ENCODE measurements at places on chromosomes 7 and 10.

DNA sequence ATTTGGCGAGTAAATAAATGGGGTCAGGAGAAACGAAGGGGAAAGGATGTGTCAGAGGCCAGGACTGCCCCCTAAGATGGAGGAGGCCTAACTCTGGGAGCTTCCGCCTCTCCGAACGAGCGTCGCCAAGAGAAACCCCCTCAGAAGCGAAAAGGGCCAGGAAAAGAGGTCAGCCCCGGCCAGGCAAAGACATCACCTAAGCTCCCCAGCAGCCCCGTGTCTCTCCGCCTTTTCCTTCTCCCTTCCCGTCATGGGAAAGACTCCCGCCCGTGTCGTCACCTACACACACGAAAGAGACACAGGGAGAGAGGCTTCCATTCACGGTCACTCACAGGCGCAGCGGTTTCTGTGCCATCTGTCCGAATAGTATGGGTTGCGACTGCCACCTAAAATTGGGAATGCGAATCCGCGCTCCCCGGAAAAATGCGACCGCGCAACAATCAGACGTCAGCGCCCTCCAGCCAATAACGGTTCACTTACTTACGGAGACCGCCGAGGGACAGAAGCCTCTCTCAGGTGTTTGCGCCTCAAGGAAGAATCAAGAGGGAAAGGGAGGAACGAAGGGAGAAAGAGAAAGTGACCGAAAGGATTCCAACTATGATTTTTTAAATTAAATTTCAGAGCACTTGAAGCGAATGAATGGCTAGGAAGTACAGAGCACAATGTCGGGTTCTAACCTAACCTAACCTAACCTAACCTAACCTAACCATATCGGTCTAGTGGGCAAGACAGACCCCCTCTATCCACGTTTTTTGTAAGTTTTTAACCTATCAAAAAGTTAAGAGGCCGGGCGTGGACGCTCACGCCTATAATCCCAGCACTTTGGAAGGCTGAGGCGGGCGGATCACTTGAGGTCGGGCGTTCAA lies at the start of gene CWF19L1:
Gene CWF19L1, minus strand, starts transcription at position 400 of the 866 bp plus-strand sequence. Its CDS starts 45 bp downstream, at position 355.
- DNase-seq: peak; percentile 88

DNA sequence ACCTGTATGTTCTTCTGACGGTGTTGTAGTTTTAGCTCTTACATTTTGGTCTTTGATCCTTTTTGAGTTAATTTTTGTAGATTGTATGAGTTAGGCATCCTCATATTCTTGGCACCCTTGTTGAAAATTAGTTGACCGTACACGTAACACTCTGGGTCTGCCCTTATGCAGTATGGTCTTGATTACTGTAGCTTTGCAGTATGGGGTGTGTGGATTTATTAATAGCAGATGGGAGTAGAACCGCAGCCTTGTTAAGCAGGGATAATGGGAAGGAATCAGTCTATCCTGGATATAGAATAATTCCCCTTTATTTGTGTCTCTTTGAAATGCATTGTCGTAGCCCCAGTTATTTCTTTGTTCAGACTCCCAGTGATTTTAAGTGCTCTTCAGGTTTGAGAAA lies 95.5 kb downstream of the UBE3C start:
- peak; percentile 91 for DNase-seq

DNA sequence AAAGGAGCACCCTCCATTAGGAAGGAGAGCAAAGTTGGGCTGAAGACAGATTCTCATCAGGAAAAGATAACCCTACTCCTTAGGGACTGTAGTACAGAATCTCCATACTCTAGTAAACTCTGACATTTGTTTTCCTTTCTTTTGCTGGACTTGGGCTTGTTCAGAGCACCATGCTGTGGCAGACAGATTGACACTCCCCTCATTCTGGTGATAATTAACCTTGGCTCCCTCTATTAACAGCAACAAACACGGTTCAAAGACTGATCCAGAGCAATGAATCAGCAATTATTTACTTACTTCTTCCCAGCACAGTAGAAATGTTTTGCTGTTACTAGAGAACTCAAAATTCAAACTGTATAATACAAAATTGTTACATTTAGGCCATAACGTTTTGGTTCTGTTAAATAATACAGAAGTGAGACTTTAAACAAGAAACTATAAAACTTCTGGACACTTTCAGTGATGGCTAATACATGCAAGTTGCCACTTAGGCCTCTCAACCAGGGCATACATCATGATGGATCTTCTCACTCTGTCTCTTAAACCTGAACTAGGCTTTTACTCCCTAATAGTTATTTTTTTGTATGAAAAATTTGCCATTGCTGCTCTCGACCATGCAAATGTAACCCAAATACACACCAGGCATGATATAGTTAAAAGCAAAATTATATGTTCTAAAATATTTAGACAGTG lies 639.0 kb downstream of the IPMK start:
- no peak for DNase-seq

DNA sequence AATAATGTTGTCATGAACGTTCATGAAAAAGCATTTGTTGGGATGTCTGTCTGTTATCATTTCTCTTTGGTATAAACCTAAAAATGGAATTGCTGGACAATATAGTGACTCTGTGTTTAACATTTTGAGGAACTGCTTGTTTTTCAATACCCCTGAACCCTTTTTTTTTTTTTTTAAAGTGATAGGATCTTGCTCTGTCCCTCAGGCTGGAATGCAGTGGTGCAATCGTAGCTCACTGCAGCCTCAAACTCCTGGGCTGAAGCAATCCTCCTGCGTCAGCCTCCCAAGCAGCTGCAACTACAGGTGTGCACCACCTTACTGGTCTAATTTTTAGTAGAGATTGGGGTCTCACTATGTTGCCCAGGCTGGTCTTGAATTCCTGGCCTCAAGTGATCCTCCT lies 15.1 kb upstream of the LMTK2 start:
- DNase-seq: no peak

DNA sequence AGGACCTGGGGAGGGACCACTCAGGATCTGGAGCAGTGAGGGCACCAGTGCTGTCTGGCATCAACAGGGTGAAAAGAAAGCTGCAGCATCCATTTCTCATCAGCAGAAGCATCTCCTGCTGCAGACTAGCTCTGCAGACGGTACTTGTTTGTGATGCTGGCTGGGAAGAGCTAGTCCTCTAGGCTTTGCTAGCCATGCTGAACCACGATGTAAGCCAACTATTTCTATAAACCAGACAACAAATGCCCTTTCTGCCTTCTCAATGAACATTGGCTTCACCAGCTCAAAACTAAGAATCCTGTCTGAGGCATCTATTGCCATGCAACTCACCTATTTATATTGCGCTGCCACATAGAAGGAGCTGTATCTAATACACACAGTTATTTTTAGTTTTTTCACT lies 65.6 kb downstream of the CTTNBP2 start:
- no peak for DNase-seq

- DNase-seq: no peak
Observed at GRCh38 chr7:683526-684205, 42.8 kb upstream of the DNAAF5 start.

- DNase-seq: no peak
Observed at GRCh38 chr10:70791386-70792039, 6.3 kb upstream of the TBATA start.

GRCh38 chr7:42493436-42494198 lies 256.6 kb upstream of the GLI3 start:
- DNase-seq: peak; percentile 91

- no peak for DNase-seq
Observed at GRCh38 chr10:35716776-35717175, 74.7 kb upstream of the FZD8 start.

DNA sequence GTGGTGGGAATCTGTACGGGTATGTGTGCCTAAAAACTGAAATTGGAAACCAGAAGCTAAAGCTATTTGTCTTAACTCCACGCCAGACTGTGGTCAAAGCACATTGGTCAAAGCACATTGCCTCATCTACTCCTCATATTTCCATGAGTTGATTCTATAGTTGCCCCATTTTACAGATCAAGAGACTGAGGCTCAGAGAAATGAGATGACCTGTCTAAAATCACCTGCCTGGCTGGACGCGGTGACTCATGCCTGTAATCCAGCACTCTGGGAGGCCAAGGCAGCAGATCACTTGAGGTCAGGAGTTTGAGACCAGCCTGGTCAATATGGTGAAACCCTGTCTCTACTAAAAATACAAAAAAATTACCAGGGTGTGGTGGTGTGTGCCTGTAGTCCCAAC lies 21.7 kb upstream of the MNX1 start:
- DNase-seq: no peak

GRCh38 chr10:133016493-133017202 lies 71.1 kb upstream of the ADGRA1 start:
- no peak for DNase-seq

GRCh38 chr7:149490083-149490760 lies 7.4 kb downstream of the ZNF746 start:
- DNase-seq: no peak

GRCh38 chr10:62225362-62225761 lies 43.3 kb downstream of the RTKN2 start:
- no peak for DNase-seq

GRCh38 chr7:91137153-91137787 lies 127.0 kb upstream of the FZD1 start:
- DNase-seq: no peak

DNA sequence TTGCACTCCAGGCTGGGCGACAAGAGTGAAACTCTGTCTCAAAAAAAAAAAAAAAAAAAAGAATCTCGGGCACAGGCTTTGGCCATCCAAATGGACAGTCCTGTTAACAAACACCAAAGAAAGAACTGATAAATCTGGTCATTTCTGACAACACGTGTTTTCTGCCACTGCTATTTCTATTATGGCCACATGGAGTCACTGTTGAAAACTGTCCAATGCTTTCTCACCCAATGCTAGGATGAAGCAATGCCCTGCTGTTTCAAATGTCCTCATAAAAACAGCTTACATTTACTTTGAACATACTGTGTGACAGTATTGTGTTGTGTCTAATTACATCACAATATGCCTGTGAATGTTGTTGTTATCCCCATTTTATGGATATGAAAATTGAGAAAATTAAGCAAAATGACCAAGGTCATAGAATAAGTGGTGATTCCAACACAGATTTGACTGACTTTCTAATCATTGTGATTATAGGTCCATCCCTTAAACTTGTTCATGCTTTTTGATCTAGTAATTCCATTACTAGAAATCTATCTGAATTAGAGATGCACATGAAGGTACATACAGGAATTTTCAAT lies 19.9 kb upstream of the MAP3K8 start:
- DNase-seq: peak; percentile 54

DNA sequence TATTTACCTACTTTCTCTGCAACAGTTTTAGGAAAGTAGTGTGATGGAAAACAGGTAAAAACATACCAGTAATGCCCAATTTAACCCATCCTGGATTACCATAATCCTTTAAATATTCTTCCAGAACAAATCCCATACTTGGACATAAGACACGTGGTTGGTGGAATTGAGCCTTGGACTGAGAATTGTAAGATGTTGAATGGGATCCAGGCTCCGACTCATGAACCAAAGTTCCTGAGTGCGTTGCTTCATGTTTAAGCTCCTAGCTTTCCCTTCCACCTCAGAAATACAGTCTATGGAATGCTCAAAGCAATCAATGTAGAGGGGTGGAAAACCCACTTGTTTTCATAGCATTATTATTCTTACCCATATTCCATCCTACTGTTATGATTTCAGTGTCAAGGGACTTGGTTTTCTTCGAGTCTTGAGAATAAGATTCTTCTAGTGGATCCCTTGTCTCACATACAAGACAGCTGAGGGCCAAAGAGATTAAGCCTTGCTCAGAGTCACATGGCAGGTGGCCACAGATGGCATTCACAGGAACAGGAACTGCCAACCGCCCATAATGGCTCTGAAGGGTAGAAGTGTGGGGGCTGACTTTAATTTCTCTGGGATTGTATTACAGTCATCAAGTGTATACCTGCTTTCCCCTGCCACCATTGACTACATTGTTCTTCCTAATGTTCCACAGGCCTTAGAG lies 171.2 kb downstream of the GFRA1 start:
- DNase-seq: peak; percentile 72

DNA sequence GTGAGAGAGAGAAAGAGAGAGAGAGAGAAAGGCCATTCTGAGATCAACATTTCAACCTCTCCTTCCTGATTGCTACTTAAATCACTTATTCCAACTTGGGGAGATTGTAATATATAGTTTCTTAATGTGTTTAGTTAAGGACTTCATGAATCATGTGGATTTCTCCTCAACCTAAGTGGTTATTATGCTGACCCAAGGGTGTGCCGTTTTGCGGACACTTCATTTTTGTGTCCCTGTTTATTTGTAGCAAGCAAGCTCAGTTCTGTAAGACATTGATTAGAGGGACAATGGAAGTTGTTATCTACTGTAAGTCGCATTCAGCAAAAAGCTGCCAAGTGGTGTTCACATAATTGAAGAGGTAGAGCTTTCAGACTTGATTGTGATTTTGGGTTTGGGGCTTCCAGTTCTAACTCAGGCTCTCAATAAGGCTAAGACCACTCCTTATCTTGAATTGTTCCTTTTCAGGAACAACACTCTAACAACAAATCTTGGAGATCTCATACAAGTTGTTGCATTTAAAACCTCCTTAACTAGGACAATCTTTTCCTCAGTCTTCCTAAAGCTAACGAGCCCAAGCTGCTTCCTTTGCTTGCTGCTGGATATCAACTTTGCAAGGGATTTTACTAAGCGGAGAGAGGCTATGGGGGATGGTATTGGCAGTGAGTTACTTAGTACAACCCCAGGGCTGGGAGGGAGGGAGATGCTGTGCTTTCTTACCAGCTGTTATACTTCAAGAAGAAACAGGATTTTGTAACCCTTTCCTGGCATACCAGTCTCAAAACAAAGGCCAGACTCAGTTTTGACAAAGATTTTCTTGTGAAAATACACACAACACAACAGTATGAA lies 19.8 kb upstream of the COL1A2 start:
- peak; percentile 97 for DNase-seq

- DNase-seq: no peak
Observed at GRCh38 chr10:87860816-87861403, 2.4 kb downstream of the KLLN start.

DNA sequence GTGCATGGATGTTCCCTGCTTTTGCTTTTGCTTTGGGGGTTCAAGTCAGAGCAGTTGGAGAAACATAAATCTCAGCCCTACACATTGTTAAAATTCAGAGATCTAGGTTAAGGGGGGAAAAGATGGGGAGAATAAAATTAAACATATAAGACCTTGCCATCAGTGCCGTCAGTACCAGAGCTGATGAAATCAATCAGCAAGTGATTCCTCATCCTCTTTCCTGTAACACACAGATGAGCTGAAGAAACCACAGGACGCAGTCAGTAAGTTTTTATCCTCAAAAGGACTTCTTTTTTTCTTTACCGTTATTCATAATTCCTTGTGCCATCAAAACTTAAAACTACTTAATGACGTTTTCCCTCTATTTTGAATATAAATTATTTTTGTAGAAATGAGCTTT lies 5.9 kb downstream of the HECW1 start:
- DNase-seq: peak; percentile 86

GRCh38 chr7:84088802-84089201 lies 105.8 kb downstream of the SEMA3A start:
- DNase-seq: peak; percentile 25

GRCh38 chr7:43513251-43513650 lies 69.7 kb upstream of the STK17A start:
- no peak for DNase-seq

All from fibroblast of skin of abdomen (primary cell).